ENCODE measurements at places on chromosomes 1 and 21.
A peak's percentile ranks its signal among the peaks of the same experiment; 100 is the strongest.

DNA sequence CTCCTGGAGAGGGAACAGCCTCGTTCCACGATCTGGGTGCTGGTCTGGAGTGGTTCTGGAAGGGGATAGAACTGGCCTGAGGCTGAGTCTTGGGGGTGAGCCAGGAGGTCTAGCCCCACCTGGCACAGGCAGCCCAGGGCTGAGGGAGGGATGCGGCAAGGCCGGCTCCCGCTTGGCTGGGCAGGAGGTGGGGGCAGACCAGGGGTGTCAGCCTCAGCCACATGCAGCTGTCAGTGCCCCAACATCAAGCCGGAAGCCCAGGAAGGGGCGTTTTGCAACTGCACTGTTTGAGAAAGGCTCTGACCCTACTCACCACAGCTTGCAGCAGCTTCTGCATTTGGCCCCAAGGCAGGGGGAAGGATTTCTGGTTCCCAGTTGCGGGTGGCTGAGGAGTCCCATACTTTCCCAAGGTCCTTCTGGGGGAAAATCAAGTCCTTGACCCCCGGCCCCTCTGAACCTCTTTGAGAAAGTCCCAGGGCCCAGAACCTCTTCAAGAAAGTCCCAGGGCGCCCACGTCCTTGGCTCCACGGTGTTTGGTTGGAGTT is 2.0 kb downstream of the EFHD2 start:
- DNase-seq, result peak; percentile 93

GRCh38 chr1:15120251-15120945 is 33.1 kb upstream of the TMEM51 start:
- DNase-seq, result no peak

- no peak for DNase-seq
Observed at GRCh38 chr1:246377625-246378153, 129.4 kb downstream of the SMYD3 start.

GRCh38 chr1:37096523-37096922 is 62.2 kb upstream of the GRIK3 start:
- no peak for DNase-seq

DNA sequence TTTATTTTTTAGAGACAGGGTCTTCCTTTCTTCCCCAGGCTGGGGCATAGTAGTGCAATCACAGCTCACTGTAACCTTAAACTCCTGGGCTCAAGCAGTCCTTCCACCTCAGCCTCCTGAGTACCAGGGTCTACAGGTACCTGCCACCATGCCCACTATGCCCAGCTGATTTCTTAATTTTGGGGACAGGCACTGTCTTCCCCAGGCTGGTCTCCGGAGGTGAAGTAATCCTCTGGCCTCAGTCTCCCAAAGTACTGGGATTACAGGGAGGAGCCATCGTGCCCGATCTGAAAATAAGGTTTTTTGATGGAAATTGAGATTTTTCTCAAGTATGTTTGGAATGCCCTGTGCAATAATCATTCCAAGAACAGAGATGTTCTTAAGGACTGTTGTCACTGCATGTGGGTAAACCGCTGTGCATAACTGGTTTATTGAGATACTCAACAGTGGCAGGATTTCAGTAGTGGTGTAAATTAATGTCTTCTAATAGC is 934 bp upstream of the MSH4 start:
- no peak for DNase-seq

DNA sequence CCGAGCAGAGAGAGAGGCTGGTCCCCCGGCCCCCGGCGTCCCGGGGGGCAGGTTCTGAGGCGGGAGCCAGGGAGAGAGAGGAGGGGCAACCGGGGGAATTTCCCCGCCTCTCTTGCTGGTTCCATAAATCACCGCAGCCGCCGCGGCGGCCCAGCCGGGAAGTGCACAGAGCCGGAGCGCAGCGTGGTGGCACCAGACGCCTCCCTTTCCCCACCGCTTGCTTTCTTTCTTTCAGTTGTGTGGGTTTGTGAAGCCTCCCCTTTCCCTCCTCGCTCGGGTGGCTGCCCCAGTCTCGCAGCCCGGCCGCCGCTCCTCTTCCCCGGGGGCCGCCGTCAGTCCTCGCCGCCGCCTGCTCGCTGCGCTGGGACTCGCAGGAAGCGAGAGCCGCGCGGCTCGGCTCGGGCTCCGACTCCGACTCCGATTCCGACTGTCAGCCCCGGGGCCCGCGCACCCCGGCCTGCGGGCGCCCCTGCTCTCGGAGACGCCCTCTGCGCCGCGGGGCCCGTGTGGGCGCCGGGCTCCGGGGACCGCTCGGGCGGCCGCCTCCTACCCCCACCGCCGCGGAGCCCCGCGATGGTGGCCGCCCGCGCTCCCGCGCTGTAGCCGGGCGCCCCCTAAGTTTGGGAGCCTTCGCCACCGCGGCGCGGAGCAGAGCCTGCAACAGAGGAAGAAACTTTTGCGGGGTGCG is at the start of gene CACHD1:
CACHD1 (plus strand) TSS at position 153 of the 688 bp plus-strand sequence. CDS start 616 bp downstream, outside the sequence.
- DNase-seq, result peak; percentile 80

GRCh38 chr1:228802386-228803220 is 67.3 kb downstream of the RHOU start:
- DNase-seq, result peak; percentile 52

- no peak for DNase-seq
Observed at GRCh38 chr1:50271337-50271736, 151.9 kb downstream of the DMRTA2 start.

DNA sequence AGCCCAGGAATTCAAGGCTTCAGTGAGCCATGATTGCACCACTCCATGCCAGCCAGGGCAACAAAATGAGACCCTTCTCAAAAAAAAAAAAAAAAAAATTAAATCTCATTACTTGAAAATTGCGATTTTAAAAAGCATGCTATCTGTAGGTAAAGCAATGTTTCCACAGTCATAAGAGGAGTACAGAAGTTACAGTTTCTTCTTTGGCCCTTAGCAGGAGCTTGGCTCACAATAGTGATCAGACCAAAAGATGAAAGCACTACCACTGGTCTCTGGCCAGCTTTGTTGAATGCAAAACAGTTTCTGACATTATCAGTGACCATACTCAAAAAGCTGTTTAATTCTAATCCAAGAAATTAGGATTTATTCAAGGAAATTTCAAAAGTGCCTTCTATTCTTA is 31.2 kb downstream of the VAV3 start:
- DNase-seq, result no peak

GRCh38 chr1:98364544-98364943 is 297.0 kb upstream of the SNX7 start:
- peak; percentile 47 for DNase-seq

Measured in suppressor macrophage (primary cell).